Mesenchymal stem cell (in vitro differentiated cells and primary cell): ENCODE measurements at places on chromosomes 1 and 21.

- DNase-seq: peak; percentile 73
These were observed 96.6 kb downstream of the PTPN14 start for GRCh38 chr1:214454569-214455396.

GRCh38 chr1:215772151-215772550 lies 205.0 kb downstream of the KCTD3 start:
- no peak for DNase-seq

DNA sequence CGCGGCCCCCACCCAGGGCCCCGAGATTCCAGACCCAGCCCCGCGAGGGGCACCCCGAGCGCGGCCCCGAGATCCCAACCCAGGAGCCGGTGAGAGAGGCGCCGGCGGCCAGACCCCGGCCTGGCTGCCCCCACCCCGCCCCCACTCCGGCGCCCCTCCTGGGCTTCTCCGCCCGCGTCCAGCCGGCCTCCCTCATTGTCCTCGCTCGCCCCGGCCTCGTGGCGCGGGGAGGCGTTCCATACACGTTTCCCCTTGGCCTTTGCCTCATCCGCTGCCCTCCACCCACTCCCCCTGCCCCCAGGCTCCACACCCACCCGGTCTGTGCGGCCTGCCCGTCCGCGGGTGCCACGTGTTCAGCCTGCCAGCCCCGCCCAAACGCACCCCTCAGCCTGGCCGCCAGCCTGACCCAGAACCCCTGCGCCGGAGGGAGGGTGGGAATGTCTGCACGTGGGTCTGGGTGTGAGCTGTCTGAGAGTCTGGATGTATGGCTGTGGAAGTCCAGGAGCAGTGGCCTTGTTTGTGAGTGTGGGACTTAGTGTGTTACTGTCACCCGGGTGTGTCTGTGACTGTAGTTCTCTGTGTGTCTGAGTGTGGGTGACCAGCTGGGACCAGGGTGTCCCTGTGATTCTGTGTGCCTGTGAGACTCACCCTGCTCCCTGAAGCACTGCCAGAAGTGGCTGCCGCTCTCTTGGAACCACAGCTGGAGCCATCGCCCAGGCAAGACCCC lies 681 bp downstream of the B4GALT2 start:
- DNase-seq: peak; percentile 58

GRCh38 chr1:30691480-30691879 lies 31.9 kb downstream of the MATN1 start:
- DNase-seq: no peak

GRCh38 chr1:202154766-202155477 lies 5.5 kb downstream of the PTPN7 start:
- DNase-seq: peak; percentile 73

DNA sequence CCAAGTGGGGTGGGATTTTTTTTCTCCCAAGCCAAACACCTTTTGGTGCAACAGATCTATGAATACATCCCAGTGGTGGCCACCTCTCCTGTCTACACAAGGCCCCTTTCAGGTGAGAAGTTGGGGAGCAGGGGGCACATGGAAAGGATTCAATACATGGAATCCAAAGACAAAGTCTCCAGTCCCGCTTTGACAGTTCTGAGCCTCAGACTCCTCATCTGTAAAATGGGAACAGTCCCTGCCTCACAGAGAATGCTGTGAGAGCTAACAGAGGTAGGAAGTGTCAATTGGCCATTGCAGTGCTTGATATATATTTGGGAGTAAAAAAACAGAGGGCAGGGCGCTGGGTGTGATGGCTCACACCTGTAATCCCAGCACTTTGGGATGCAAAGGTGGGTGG lies 26.7 kb upstream of the ZNF436 start:
- no peak for DNase-seq

- no peak for DNase-seq
These were observed 22.5 kb downstream of the CAMTA1 start for GRCh38 chr1:6807782-6808181.

GRCh38 chr1:55699228-55699627 lies 484.1 kb upstream of the USP24 start:
- DNase-seq: no peak

DNA sequence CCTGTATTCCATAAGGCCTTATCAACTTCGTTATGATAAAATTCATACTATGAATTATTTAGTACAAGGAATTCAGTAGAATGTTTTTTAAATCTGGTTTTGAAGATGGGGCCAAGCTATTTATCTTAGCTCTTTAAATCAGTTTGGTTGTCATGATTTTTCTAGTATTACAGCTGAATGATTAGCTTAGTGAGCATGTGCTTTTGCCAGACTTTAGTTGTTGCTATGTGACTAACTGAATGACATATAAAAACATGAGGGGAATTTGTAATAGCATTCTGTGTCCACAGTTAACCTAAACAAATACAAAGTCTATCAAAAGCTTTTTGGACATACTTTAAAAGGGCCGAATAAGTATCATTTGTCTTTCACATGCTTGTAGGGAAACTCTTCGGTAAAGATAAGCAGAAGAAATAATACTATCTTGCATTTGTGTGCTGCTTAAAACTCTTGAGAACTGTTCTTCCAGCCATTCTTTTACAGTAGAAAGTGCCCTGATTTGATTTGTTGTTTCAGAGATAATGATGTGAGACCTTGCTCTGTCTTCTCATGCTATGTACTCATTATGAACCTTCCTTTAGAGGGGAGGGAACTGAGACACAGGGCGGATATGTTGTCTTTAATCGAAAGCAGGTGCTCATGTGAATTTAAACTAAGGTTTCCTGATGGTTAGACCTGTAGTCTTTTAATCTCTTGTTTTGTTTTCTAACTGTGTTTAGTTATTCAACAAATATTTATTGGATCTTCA lies 18.8 kb downstream of the NEK7 start:
- DNase-seq: peak; percentile 75

- DNase-seq: no peak
These were observed 2.6 kb upstream of the TDRD10 start for GRCh38 chr1:154499446-154499845.

DNA sequence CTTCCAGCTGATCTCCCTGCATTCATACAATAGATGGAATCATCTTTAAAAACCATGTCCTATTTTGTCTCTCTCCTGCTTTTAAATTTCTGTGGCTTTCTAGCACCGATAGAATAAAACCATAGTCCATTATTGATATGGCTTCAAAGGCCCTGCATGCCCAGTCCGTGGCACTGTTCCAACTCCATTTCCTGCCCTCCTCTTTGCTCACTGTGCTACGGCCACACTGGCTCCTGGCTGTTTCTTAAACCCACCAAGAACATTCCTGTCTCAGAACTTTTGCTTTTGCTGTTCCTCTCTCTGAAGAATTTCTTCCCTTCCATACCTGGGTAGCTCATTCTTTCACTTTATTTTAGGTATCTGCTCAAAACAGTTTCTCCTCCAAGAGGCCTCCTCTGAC lies 7.2 kb downstream of the SLAMF1 start:
- no peak for DNase-seq

GRCh38 chr1:32485554-32486255 lies 20.8 kb downstream of the ZBTB8B start:
- no peak for DNase-seq

DNA sequence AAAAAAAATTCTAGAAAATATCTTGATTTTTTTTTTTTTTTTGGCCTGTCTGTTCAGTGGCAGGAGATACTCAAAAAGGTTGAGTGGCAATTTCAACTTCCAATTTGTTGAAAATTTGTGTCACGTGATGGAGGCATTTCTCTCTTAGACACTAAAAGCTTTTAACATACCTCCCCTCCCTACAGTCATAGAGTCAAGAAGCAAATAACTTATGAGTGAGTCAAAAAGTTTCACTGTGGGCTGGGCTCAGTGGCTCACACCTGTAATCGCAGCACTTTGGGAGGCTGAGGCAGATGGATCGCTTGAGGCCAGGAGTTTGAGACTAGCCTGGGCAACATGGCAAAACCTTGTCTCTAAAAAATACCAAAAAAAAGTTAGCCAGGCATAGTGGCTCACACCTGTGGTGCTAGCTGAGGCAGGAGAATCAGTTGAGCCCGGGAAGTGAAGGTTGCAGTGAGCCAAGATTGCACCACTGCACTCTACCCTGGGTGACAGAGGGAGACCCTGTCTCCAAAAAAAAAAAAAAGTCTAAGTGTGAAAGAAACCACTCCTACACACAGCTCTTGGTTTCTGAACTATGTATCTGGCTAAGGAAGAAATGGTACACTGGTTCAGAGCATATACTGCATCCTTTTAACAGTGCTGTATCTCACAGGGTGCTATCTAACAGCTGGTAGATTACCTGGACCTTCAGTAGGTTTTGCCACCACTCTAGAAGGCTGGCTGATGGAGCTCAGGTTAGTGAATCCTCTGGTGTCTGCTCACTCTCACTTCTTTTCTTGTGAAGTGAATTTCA lies 11.6 kb upstream of the BSDC1 start:
- no peak for DNase-seq

DNA sequence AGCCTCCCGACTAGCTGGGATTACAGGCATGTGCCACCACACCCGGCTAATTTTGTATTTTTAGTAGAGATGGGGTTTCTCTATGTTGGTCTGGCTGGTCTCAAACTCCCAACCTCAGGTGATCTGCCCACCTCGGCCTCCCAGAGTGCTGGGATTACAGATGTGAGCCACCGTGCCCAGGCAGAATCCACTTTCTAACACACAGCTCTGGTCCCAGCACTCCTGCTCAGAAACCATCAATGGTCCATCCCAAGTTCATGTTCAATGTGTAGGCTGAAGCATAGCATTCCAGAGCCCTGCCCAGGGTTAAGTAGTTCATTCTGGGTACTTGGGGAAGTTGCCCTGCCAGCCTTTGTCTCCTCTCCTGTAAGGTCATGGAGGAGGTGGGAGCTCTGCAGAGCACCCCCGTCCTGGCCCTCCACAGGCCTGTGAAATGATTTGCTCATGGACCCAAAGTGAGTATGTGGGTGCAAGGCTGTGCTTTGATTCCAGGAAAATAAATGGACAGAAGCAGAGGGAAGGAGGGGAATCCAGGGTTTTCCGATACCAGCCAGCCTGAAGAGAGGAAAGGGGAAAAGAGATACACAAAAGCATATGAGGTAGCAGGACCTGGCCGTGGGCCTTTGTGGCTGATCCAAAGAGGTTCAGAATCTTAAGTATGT lies 55.2 kb downstream of the NENF start:
- DNase-seq: no peak

DNA sequence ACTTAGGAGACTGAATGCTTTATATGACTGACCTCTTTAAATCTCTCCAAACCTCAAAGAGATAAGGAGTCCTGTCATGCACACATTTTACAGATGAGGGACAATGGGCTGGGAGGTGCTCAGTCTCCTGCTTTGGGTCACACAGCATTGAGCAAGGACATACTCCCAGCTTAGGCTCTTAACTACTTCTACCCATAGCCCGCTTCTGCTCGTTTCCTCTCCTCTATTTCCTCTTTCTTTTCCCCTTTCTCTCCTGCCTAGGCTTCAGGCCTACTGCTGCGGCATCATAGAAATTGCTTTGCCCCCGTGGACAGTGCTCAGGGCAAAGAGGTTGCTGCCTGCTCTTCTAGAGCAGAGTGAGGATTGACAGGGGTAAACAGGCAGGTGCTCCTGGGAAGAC lies 12.4 kb upstream of the ZNF691 start:
- DNase-seq: no peak

DNA sequence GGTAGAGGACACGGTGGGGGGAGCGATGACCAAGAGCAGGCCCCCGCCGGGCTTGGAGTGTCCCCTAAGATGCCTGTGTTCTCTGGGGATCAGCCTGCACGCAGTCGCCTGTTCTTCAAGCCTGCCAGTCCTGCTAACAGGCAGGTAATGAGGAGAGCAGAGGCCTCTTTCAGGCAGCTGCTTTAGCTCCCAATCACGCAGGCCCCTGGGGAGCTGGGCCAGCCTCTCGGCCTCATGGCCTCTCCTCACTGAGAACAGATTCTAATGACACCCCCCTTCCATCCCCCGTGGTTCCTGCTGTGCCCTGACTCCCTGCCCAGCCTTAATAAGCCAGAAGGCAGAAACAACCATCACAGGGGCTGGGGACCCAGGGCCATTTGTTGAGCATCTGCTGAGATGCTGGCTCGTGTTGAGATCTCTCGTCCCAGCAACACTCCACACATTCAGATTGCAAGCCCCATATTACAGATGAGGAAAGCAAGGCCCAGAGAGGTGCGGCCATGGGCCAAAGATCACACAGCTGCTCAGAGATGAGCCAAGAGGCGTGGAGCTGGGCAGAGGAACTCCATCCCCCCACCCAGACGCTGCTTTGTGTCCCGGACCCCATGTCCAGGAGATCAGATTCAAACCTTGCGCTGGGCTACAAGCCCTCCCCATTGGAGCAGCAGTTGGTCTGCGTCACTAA lies 71.6 kb upstream of the CASZ1 start:
- DNase-seq: no peak

DNA sequence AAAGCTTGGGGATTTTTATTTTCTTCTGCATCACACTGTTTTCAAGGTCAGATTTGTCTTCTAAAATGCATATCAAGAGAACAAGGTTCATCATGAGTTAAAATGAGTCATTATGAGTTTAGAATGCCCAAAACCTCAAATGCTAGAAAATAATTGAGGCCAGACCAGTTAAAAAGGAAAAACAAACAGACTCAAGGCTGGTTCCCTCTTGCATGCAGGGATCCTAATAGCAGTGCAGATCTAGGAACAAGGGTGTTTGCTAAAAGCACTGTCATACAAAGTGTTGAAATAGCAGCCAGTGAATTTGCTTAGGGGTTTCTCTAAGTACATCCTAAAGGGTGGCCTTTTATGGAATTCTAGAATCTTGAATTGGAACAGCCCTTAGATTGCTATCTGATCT lies 15.3 kb downstream of the BEND5 start:
- no peak for DNase-seq

DNA sequence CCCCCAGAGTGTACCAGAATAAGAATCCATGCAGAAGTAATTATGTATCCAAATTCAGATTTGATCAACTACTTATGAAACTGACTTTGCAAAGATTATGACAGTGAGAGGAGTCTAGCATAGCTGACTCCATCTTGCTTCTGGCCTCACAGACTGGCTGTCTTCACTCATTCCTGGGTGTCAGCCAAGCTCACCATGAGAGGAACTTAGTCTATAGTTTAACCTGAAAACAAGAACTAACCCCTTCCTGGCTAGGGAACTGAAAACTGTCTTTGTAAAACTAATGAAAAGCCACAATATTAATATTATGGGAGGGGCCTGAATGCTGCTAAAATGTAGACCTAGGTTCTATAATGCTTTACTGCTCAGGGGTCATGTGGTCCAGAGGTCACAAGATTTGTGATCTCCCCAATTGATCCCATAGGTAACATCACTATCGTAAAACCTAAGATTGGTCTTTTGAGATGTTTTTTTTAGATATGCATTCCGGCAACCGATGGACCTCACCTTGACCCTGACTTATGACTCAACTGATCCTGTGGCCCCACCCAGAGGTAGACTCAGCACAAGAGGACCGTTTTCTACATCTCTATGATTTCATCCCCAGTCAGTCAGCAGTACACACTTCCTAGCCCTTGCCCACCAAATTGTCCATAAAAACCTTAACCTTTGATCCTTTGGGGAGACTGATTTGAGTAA lies 55.2 kb downstream of the ATP1B1 start:
- DNase-seq: peak; percentile 5

DNA sequence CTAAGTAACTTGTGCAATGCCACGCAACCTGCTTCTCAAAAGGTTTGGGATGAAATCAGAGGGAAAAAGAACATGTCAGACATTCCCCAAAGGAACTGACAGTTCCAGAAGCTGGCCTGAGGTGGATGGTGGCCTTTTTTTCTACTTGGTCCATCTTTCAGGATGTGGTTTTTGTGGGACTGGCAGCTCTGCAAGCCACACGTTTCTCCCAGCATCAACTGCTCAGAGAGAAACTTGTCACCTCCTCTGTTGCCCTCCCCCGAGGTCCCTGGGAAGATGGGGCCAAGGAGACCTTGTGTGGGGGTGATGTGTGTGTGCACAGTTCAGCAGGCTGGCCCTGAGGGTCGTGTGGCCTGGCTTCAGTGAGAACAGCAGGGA lies 2.5 kb upstream of the DHRS3 start:
- DNase-seq: no peak
